Activated T-helper 17 cell treated with anti-CD3 and anti-CD28 coated beads, Interleukin-2, amount 50 U/mL, for 72 hours (primary cell): ENCODE measurements at places on chromosomes 1 and 21. TPM values are rescaled to one million over a fixed set of nuclear protein-coding genes. Genes with fewer than 3 reads are reported as not detected.

DNA sequence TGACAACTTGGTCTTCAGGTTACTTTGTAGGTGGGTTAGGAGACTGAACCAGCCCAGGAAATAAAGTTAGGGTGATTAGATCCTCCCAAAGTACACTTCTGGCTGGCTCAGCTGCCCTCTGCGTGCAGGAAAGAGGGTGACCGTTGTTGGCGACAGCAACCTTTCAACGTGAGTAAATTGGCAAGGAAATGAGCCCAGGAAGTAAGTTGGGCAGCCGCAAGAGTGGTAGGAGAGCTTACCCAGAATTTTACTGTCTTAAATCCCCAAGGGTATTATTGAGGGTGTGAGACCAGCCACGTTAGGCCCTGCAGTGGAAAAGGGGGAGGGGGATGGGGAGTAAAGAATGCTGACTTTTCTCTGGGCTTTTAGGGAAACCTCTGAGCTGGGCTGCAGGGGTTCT is 1.6 kb downstream of the TENT5C start:
- ATAC-seq, result peak; percentile 30

The LIN9 gene
- 10.3 TPM for total RNA-seq

The UBASH3A gene
- total RNA-seq, result 42.1 TPM

The KLHDC8A gene
- total RNA-seq, result not detected

GRCh38 chr1:161727256-161727924 is 6.0 kb downstream of the FCRLB start:
- ATAC-seq, result peak; percentile 38
